ENCODE measurements at places on chromosomes 6 and 20. TPM values are rescaled to one million over a fixed set of nuclear protein-coding genes. Genes with fewer than 3 reads are reported as not detected.

The TBCC gene
- polyA plus RNA-seq, result 13.3 TPM

DNA sequence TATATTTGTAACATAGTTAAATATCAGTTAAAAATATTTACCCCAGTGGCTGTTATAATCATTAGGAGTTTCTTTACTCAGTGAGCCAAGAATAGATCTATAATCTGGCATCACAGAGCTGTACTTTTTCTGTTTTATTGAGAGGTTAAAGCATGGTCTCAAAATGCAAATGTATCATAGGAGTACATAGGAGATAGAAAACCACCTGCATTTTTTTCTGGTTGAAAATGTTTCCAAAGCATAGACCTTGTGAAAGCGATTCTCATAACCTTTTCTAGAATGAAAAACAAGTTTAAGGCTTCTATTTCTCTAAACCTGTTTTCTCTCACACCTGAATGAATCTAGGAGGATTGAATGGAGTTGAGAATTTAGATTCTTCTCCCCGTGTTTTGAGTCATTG lies 14.4 kb downstream of the KCNQ5 start:
- no peak for DNase-seq

The BTN1A1 gene
- polyA plus RNA-seq, result not detected

- DNase-seq, result no peak
Observed at GRCh38 chr6:117456250-117456649, 26.2 kb upstream of the DCBLD1 start.

DNA sequence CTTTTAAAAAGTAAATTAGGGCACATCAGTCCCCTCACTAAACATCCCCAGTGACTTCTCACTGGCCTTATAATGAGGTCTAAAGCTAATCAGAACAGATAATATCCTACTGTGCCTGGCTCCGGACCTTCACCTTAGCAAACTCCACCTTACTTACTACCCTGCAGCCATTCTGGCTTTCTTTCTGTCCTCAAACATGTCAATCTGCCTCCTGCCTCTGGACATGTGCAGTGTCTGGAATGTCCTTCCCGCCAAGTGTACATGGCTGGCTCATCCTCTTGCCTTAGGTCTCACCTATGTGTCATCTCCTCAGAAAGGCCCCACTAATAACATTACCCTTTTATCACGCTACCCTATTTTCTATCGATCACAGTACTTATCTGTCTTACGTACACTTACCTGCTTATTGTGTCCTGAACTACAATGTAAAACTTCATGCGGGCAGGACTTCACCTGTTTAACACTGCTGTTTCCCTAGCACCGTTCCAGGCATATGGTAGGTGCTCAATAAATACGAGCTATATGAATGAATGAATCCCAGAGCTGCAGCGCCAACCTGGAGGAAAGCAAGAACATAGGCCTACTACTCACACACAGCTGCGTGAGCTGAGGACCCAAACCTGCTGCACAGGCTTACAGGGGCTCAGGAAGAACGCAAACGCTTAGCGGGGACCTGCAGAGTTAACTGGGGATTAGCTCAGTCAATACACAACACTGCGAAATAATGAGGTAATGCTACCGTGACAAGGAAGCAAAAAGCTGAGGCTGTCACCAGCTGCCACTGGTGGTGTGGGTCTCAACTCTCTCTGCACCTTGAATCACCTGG lies 991 bp downstream of the UQCC2 start:
- no peak for DNase-seq

GRCh38 chr6:117740605-117741004 lies 65.3 kb downstream of the NUS1 start:
- no peak for DNase-seq

- no peak for DNase-seq
Observed at GRCh38 chr6:106426250-106426970, 65.9 kb downstream of the CRYBG1 start.

DNA sequence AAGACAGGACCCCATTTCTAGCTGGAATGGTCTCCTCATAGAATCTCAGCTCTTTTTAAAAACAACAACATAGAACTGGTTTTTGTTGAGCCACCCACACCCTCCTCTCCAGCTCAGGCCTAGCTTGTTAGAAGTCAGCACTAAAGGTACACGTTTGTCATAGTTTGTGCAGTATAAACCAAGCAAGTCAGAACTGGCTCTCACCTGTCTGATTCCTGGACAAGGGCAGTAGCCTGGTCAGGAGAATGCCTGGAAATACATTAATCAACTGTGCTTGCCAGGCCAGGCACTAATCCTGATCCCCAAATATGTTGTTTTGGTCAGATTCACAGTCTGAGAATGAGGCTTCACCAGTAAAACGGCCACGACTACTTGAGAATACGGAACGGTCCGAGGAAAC lies 296.7 kb downstream of the ZFAND3 start:
- DNase-seq, result no peak

- DNase-seq, result no peak
Observed at GRCh38 chr20:24027229-24027628, 38.6 kb upstream of the GGTLC1 start.

GRCh38 chr20:50569864-50570836 lies 60.0 kb downstream of the PTPN1 start:
- DNase-seq, result no peak

DNA sequence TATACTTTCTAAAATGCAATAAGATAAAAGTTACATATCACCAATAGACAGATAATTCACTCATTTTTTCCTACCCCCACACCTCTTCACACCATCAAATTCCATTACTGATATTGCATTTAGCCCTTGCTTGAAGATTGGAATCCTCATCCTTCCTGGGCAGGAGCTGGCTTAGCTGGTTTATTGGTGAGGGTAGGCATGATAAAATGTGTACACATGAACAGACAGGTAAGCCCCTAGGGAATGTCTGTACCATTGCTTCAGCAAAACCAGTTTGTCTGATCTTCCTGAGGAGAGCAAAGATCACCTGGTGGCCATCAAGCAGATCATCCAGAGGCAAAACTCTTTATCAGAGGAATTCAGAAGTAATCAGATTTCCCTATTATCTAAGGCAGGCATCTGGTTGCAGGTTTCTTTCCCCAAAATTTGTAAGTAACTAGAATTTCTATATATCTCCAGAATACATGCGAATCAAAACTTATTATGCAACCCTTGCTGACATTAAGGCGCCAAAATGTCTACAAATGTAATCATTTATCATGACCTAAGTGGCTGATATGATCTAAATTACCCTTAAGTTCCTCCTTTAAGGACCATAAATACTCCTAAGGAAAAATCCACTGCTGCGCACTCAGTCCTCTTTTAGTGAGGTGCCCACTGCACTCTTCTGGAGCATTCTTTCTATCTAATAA lies 6.6 kb upstream of the FABP7 start:
- no peak for DNase-seq

DNA sequence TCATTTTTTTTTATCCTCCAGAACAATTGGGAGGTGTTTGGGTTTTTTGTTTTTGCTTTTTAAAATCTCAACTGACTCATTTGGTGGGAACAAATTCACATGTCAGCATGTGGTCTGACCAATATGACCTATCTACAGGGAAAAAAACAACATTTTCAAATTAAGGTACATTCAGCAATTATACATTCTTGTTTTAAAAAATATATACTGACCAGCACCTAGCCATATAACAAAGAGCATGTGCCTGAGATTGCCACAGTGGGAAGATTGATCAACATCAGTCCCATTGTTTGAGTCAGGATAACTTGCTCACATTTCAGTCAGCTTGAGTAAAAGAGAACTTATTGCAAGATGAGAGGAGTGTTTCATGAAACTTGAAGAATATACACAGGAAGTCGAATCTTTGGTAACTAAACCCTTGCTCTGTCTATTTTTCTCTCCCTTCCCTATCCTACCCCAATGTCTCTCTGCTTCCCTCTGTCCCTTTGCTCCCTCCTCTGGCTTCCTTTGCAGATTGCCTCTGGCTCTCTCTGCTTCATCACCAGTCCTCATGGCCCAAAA lies 163.2 kb upstream of the TAB2 start:
- no peak for DNase-seq

The PLA2G7 gene
- not detected for polyA plus RNA-seq

- no peak for DNase-seq
Observed at GRCh38 chr20:16607364-16608276, 34.4 kb upstream of the KIF16B start.

All from A549 (cell line).